A172 (cell line): ENCODE measurements at places on chromosomes 16 and 17.

DNA sequence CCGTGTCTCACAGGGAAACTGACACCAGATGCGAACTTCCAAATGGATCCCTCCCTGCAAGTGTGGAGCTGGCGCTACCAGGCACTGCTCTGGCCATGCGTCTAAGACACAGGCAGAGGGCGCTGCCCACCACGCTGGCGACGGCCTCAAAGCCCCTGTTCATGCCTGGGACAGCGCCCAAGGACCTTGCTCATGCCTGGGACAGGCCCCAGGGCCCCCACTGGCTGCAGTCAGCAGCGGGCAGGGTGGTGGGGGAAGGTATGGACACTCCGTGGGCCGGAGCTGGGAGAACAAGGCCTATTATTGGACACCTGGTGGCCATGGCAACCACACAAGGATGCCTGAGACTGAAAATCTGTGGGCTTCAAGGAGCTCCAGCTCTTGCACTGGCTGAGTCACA, 8.8 kb downstream of the ZG16B start:
- peak; percentile 77 for DNase-seq

DNA sequence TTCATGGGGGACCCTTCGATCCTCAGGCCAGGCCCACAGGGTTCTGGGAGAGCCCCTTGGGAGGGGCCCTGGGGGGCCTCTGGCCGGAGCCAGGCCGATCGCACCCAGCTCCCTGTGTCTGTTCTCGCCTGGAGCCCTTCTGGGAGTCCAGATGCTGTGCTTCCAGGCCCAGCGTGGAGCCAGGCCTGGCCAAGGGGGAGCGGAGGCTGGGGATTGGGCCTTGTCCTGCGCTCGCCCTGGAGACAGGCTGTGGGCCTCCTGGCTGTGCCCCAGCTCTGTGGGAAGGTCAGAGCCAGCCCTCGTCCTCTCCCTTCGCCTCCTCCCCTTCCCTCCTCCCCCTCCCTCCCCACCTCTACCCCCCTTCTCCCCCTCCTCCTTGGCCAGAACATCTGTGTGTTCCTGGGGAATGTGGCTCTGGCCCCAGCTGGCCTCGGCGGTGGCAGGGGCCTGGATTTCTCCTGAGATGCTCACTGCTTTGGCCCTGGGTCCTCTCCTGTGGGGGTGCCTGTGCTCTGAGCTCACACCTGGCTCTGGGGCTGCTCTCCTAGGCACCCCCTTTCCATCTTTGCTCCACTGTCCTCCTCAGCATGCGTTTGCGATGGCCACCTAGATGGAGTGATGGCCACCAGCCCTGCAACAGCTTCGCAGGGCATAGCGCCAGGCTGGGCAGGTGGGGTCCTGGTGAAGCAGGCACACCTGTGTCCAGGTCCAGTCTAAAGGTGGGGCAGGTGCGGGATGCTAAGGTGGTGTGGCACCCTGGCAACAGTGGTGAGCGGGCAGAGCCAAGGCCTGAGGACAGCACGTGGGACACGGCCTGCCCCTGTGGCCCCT, 90.6 kb upstream of the CIBAR2 start:
- no peak for DNase-seq

- DNase-seq: no peak
These were observed 15.5 kb upstream of the SUPT4H1 start for GRCh38 chr17:58367461-58367860.

DNA sequence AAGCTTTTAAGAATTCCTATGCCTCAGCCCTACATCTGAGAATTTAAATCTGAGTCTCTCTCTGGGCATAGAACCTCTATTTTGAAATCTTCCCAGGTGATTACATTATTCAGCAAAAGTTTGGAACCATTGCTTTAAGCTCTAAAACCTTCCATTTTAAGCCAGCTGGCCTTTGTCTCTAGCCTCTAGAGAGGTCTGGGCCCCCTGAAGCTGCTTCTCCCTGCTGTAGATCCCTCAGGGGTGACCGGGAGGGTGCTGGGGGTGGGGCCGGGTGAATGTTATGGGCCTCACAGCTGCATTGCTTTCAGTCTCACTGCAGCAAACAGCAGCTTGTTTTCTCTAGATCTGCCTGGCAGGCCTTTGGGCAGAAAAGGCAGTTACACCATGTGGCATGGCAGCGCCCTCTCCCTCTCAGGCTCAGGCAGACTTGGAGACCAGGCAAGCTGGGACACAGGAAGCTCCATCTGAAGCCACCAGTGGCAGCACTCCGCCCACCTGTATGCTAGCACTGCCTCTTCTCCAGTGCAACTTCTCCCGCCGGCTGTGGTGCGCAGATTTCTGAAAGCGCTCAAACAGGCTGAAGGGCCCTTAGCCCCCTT, 66.3 kb downstream of the MPRIP start:
- peak; percentile 27 for DNase-seq

DNA sequence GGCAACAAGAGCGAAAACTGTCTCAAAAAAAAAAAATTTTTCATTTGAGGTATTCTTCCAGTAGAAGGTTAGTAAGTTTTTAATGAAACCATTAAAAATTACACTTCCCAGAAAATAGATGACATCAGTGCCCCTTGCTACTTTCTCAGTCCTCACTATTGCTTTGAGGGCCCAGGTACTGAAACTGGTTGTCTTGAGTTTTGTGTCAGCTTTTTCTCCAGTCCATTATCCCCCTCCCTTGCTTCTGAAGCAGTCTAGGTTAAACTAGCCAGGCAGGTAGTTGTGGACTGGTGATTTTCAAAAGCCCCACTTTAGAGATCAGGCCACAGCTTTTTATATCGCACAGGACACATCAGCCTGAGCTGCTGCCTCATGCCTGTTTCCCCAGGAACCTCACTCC, 10.9 kb downstream of the SMCR8 start:
- no peak for DNase-seq

DNA sequence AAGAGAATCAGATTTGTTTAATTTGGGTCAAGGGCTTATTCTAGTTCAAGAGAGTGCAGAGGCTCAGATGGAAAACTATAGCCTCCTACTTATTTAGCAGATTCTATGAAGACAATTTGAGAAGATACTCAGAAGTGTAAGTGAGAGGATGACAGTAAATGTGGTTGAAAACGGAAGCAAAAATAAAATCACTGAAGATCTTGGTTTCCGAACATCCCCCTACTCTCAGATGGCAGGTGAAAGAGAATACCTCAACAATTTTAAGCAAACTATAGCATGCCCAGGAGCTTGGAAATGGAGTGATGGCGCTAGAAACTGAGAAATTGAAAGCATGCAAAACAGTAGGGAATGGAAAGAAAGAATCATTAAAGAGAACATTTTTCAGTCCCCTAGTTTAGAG, 705.5 kb upstream of the CDH8 start:
- no peak for DNase-seq

DNA sequence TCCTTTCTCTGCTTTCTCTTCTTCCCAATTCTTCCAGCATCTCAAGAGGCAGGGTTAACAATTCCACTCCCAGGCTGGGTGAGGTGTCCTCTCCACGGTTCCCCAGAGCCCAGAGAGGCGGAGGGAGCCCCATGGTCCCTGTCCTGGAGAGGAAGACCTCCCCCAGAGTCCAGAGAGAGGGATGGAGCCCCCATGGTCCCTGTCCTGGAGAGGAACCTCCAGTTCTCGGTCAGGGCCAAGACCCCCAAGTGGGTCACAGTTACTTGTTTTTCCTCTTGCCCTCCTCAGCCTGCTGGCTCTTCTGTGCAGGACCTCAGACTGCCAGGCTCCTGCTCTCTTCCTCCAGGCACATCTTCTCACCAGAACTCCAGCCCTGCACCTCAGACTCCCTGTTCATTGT, 135.2 kb downstream of the RPTOR start:
- DNase-seq: no peak

DNA sequence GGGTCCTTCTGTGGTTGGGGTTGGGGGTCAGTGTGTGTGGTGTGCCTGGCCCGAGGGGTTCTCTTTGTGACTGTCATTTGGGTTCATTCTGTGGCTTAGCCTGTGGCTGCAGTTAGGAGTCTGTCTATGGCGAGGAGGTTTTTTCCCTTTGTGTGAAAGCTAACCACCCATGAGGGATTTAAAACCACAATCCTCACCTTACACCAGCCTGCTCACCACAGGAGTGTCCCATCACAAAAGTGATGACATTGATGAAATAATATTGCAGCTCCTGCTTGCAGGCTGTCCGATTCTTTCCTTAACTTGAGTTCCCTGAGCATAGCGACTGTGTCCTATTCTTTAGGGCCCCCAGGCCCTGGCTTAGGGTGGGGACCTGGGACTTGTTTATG, 113.6 kb downstream of the RAP1GAP2 start:
- peak; percentile 12 for DNase-seq

DNA sequence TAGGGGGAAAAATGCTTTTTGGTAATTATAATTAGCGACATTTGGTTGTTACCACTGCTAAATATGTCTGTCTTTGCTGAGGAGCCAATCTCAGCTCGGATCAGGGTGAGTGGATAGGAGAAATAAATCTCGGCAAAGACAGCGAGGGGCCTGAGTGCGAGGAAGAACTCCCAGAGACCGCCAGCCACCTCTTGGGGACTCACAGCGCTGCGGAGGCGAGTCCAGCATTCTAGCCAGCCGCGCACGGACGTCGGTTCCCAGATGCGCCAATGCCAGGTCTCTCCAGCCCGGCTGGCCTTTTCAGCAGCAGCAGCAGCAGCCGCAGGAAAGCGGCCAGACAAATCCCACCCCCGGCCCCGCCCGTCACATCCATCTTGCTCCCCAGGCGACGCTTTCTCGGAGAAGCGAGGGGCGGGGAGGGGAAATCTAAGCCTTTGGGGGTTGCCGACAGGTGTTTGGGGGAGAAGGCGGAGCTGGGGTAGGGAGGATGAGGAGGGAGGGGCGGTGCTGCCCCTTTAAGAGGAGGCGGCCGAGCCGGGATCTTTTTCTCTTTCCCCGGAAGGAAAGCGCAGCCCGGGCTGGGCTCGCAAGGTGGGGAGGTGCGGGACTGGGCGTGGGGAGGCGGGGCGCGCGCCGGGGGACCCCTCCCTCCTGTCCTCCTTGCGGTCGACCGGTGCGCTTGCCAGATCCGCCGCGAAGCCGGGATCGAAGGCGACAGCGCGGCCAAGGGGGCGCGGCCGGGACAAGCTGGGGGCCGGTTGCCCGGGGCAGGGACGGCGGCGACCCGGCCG, at the start of gene ITGA3:
Gene ITGA3, plus strand, starts transcription at position 685 of the 791 bp plus-strand sequence. CDS start 330 bp downstream, outside the sequence.
- DNase-seq: peak; percentile 97

DNA sequence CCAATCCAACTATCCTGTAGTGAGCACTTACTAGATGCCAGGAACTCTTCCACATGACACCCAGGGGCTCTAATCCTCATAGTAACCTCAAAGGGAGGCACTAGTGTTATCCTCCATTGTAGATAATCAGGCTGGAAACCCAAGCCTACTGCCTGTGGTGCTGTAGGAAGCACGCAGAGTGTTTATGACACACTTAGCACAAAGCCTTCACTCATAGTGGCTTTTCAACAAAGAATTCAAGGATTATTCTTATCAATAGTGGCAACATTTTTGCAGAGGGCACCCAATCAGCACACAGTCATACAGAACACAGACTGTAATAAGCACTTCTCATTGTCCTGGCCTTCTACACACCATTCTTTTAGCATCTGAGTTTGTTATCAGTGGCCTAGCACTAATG, 18.5 kb upstream of the SOX9 start:
- no peak for DNase-seq

DNA sequence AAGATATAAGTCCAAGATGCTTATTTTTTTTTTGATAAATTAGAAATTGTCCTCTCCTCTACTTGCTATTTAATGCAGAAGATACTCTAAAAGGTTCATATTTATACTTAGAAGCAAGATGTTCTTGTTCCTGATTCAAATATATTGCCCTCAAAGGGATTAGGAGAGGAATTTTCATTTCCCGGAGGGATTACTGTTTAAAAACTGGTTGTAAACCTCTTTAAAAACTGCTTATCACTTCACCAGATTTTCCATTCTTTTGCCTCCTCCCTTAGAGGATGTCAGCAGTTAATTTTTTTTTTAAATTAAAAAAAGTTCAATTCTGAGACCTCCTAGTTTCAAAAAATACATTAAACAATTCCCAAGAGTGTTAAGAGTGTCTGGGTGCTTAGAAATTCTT, 2.8 kb downstream of the TENT4B start:
- DNase-seq: no peak

- DNase-seq: no peak
These were observed 9.6 kb downstream of the ACE start for GRCh38 chr17:63486317-63487013.

- DNase-seq: peak; percentile 59
These were observed 104.7 kb downstream of the MRM1 start for GRCh38 chr17:36705874-36706731.

GRCh38 chr16:81696961-81697615, 82.0 kb upstream of the PLCG2 start:
- DNase-seq: peak; percentile 47

GRCh38 chr17:38601539-38602351, 4.0 kb downstream of the SRCIN1 start:
- DNase-seq: no peak

- peak; percentile 73 for DNase-seq
These were observed 3.9 kb downstream of the HS3ST3A1 start for GRCh38 chr17:13597723-13598347.

DNA sequence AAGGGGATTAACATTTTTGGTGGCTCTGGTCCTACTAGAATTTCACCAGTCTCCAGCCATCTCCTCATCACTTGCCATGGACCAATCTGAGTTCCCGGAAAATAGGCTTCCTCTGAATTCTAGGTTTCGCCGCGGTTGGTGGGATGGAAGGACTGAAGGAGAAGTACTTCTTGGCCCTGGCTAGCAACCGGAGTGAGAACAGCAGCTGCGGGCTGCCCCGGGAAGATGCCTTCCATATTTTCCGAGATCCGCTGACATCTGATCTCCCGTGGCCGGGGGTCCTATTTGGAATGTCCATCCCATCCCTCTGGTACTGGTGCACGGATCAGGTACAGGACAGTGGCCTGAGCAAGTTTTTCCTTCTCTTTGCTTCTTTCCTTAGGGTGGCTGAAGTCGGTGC, 45.0 kb downstream of the SLC5A11 start:
- DNase-seq: no peak

DNA sequence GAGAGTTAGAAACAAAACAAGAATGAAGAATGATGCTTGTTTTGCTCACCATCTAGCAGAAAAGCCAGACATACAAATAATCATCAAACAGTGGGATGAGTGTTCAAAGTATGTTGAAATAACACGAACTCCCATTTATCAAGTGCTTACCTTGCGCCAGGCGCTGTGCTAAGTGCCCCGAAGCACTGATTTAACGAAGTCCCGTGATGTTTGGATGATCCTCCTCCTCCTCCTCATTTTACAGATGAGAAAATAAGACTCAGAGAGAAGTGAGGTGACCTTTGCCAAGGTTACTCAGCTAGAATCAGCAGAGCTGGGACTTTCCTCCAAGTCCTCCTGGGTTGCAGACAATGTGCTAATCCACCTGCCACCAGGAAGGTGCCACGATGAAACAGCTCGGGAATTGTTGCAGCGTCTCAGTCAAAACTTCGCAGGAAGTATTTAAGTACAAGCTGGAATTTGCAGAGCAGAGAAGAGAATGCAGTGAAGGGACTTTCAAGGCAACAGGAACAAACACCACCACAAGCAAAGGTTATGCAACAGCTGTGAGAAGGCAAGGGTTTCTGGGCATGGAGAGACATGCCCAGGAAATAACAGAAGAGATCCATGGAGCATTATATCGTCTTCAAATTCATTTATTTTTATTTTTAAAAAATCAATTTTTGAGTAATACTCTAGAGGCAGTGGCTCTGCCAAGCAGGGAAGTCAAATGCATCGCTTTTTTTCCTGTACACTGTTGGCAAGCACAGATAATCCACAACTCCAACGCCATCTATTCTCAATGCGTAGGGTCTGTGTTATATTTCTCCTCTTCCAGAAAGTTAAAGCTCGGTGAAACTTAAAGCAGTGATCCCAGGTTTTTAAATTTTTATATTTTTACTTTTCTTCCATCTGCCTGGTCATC, 11.1 kb downstream of the PRCD start:
- DNase-seq: peak; percentile 44

- peak; percentile 62 for DNase-seq
These were observed 353.9 kb downstream of the CPPED1 start for GRCh38 chr16:12449795-12450194.

GRCh38 chr16:67750466-67750865, 31.4 kb upstream of the GFOD2 start:
- no peak for DNase-seq
